Activated naive CD8-positive, alpha-beta T cell treated with anti-CD3 and anti-CD28 coated beads, Interleukin-2, amount 50 U/mL, for 24 hours (primary cell): ENCODE measurements at places on chromosomes 13 and 19.
A peak's percentile ranks its signal among the peaks of the same experiment; 100 is the strongest.

GRCh38 chr13:67549331-67549730, 319.2 kb upstream of the PCDH9 start:
- H3K4me1 ChIP-seq = no peaks in the 10 kb centered on the region
- DNase-seq = no peak
- no peak overlapping the region for H3K27ac ChIP-seq
- H3K36me3 ChIP-seq = no peaks in the 10 kb centered on the region
- H3K4me3 ChIP-seq = no peak overlapping the region

- peaks cover 27% of the 10 kb centered on the region for H3K27me3 ChIP-seq
- no peak for DNase-seq
- no peak overlapping the region for H3K4me3 ChIP-seq
- H3K27ac ChIP-seq = no peak overlapping the region
Measured at GRCh38 chr19:42555317-42555716, 27.0 kb upstream of the CEACAM1 start.

DNA sequence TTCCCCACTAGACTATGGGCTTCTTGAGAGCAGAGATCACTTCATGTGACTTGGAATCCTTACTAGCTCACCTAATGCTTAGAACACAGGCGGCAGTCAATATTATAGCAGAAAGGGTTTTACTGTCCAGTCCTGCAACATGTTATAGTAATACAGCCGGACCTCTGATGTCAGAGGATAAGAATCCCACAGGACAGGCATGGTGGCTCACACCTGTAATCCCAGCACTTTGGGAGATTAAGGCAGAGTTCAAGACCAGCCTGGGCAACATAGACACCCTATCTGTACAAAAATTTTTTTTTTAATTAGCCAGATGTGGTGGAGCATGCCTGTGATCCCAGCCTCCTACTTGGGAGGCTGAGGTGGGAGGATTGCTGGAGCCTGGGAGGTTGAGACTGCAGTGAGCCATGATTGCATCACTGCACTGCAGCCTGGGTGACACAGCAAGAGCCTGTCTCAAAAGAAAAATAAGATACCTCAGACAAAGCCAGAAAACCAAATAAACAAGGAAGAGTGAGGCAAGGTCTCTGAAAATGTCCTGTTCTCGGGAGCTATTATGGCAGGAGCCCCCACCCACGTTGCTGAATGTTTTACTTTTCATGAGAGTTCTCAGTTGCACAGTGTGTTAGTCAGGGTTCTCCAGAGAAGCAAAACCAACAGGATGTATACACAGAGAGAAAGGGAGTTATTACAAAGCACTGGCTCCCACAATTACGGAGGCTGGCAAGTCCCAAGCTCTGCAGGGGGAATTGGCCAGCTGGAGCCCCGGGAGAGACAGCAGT, 100.8 kb downstream of the UBL3 start:
- H3K4me1 ChIP-seq = peaks cover 10% of the 10 kb centered on the region
- no peak overlapping the region for H3K27ac ChIP-seq
- H3K27me3 ChIP-seq = peaks cover 10% of the 10 kb centered on the region
- H3K4me3 ChIP-seq = no peak overlapping the region
- no peaks in the 10 kb centered on the region for H3K36me3 ChIP-seq

DNA sequence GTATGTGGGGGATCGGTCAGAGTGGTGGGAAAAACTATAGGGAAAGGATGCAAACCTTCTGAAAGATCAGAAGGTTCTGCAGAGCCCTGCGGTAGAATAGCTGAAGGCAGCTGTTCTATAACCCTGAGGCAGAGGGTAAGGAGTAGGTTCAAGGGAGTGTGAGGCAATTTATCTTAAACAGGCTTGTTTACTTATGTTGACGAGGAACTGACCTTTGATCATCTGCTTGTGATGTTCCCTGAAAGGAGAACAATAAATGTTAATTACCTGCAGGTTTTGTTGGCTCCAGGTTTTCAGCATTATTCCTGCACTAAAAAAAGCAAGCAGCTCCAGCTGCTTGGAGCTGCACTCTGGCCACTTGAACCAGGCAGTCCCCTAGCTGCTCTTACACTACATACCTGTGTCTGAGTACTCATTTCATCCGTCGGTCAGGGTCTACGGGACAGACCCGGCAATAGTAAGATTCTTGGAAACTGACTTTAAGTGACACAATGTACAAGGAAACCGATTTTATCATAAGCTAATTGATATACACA, 202.1 kb downstream of the TBC1D4 start:
- no peaks in the 10 kb centered on the region for H3K4me1 ChIP-seq
- H3K27me3 ChIP-seq = peaks cover 4% of the 10 kb centered on the region
- H3K27ac ChIP-seq = no peak overlapping the region
- H3K36me3 ChIP-seq = peaks cover 28% of the 10 kb centered on the region
- no peak overlapping the region for H3K4me3 ChIP-seq
- no peak for DNase-seq

DNA sequence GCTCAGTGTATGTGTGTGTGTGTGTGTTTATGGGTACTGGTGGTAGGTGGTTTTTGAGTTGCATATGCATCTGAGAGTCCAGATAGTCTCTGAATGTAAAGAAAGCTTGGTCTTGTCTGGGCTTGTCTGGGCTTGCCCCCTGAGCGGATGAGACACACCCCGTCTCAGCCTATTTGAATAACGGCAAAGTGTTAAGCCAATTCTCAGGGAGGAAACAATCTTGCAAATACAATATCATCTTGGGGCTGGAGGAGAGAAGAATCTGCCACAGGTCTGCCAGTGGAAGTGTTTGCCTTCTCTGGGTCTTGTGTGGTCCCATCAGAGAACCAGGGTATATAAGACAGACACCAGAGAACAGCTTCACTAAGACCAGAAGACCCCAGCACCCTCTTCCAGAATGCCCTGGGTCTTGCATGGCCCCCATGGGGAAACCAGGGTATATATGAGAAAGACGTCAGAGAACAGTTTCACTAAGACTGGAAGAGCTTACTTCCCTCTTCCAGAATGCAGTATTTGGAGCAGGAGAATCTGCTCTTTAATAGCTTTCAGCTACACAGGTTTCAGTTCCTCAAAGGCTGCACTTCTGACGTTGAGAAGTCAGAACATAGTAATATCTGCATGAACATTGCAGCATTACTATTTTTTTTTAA, 13.3 kb downstream of the CD70 start:
- H3K4me3 ChIP-seq = no peak overlapping the region
- no peaks in the 10 kb centered on the region for H3K36me3 ChIP-seq
- H3K27ac ChIP-seq = no peak overlapping the region
- peaks cover 10% of the 10 kb centered on the region for H3K4me1 ChIP-seq
- DNase-seq = no peak
- peaks cover 14% of the 10 kb centered on the region for H3K27me3 ChIP-seq

DNA sequence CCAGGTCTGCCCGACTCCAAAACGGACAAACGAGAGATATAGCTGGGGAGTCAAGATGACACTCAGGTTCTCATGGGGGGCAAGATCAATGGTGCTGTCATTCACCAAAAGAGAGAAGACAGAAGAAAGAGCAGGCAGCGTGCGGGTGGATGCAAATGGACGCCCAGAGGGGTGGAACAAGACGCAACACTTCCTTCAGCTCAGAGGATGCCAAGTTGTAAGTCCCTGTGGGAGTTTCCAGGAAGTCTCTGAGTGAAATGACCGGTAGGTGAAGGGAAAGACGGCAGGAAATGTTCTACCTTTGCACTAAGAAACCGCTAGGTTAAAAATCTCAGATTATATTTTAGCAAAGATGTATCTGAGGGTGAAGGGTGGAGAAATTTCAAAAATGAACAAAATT, 26.5 kb downstream of the TUBGCP3 start:
- no peak for DNase-seq
- no peak overlapping the region for H3K27ac ChIP-seq
- H3K27me3 ChIP-seq = no peaks in the 10 kb centered on the region
- H3K36me3 ChIP-seq = peaks cover 58% of the 10 kb centered on the region
- peaks cover 3% of the 10 kb centered on the region for H3K4me1 ChIP-seq

- peaks cover 39% of the 10 kb centered on the region for H3K36me3 ChIP-seq
- H3K4me1 ChIP-seq = peaks cover 43% of the 10 kb centered on the region
- H3K4me3 ChIP-seq = peak overlapping the region; percentile 96
- no peaks in the 10 kb centered on the region for H3K27me3 ChIP-seq
- H3K27ac ChIP-seq = peak overlapping the region; percentile 96
Measured at GRCh38 chr19:12664406-12665280, 1.9 kb downstream of the MAN2B1 start.

DNA sequence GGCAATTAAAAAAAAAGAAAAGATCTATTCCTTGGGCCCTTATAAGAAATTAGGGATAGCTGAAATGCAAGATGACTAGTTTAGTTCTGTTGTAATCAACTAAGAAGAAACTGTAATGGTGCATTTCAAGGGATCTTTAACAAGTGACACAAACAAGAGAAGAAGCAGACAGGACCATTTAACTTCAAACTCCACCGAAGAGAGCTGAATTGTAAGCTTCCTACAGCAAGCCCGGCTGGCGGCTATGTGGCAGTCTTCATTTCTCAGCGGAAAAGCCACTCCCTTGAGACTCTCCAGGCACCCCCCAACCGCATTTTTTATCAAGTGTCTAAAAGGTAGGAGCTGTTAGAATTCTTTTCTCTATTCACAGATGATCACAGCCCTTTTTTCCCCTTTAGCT, 305.2 kb upstream of the ZNF507 start:
- H3K27ac ChIP-seq = no peak overlapping the region
- DNase-seq = no peak
- no peaks in the 10 kb centered on the region for H3K4me1 ChIP-seq
- no peak overlapping the region for H3K4me3 ChIP-seq
- H3K27me3 ChIP-seq = peaks cover 24% of the 10 kb centered on the region

GRCh38 chr13:62629618-62630017, 1214.0 kb upstream of the PCDH20 start:
- H3K4me1 ChIP-seq = no peaks in the 10 kb centered on the region
- DNase-seq = no peak
- H3K4me3 ChIP-seq = no peak overlapping the region
- H3K36me3 ChIP-seq = no peaks in the 10 kb centered on the region
- no peaks in the 10 kb centered on the region for H3K27me3 ChIP-seq
- H3K27ac ChIP-seq = no peak overlapping the region

DNA sequence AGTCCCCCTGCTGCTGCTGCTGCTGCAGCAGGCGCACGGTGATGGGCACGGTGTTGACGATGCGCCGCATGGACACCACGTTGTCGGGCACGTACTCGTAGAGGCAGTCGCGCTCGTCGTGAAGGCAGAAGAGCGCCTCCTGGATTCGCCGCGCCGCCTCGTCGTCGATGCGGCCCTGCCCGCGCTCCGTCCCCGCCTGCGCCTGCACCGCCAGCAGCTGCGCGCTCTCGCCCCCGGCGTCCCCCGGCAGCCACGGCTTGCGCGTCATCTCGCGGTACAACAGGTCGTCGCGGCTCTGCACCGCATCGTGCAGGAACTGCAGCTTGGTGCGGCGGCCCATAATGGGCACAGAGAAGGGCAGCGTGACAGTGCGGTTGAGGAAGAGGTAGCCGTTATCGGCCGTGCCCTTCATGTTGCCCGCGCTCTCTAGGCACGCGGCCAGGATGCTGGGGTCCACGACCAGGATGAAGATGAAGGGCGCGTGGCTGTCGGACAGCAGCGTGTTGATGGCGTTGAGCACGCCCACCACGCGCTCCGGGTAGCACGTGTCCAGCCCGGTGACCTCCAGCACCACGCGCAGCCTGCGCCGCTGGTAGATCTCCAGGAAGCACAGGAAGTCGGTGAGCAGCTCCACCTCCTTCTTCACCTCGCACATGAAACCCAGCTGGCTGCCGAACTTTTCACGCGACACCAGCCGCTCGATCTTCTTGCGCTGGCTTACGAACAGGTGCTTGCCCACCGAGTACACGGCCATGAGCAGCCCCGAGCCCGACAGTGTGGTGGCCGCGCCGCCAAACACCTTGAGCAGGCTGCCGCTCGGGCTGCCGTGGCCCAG, 8.1 kb downstream of the NKPD1 start:
- peaks cover 20% of the 10 kb centered on the region for H3K4me1 ChIP-seq
- H3K27me3 ChIP-seq = peaks cover 26% of the 10 kb centered on the region
- peak; percentile 46 for DNase-seq
- H3K4me3 ChIP-seq = peak overlapping the region; percentile 24
- H3K27ac ChIP-seq = peak overlapping the region; percentile 70

GRCh38 chr13:33242984-33243617, 42.5 kb downstream of the STARD13 start:
- H3K36me3 ChIP-seq = no peaks in the 10 kb centered on the region
- H3K27ac ChIP-seq = no peak overlapping the region
- no peaks in the 10 kb centered on the region for H3K4me1 ChIP-seq
- no peak for DNase-seq
- no peak overlapping the region for H3K4me3 ChIP-seq
- H3K27me3 ChIP-seq = peaks cover 11% of the 10 kb centered on the region

- H3K27ac ChIP-seq = no peak overlapping the region
- H3K27me3 ChIP-seq = no peaks in the 10 kb centered on the region
- H3K4me1 ChIP-seq = no peaks in the 10 kb centered on the region
- no peak overlapping the region for H3K4me3 ChIP-seq
Measured at GRCh38 chr13:85741017-85741416, 58.2 kb downstream of the SLITRK6 start.

DNA sequence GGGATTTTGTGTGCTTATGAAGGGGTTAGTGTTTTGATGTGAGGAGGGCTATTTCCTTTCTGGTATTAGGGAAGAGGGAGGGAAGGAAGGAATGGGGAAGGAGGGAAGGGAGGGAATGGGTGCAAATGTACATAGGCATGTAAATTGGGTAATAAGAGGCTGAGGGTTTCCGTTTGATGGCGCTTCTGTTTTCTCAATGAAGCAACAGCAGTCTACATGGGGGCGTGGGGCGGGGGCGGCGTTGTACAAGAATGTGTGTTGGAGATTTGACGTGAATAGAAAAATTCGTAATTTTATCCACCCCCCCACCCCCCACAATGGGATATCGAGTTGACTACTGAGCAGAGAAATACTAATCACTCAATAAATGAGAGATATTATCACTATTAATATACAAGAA, 52.5 kb downstream of the PDS5B start:
- DNase-seq = no peak
- no peaks in the 10 kb centered on the region for H3K36me3 ChIP-seq
- H3K27ac ChIP-seq = no peak overlapping the region
- H3K4me3 ChIP-seq = no peak overlapping the region
